ENCODE measurements at places on chromosomes 16 and 17. TPM values are rescaled to one million over a fixed set of nuclear protein-coding genes. Genes with fewer than 3 reads are reported as not detected.

Gene CAVIN1
- total RNA-seq = 162 TPM

Gene ZNF469
- total RNA-seq = 0.04 TPM

GRCh38 chr17:72121164-72122009, 567 bp downstream of the SOX9 start:
- no peak overlapping the region for H3K27ac ChIP-seq
- no peaks in the 10 kb centered on the region for H3K27me3 ChIP-seq
- no peak overlapping the region for H3K4me3 ChIP-seq
- no peaks in the 10 kb centered on the region for H3K36me3 ChIP-seq
- no peaks in the 10 kb centered on the region for H3K4me1 ChIP-seq

DNA sequence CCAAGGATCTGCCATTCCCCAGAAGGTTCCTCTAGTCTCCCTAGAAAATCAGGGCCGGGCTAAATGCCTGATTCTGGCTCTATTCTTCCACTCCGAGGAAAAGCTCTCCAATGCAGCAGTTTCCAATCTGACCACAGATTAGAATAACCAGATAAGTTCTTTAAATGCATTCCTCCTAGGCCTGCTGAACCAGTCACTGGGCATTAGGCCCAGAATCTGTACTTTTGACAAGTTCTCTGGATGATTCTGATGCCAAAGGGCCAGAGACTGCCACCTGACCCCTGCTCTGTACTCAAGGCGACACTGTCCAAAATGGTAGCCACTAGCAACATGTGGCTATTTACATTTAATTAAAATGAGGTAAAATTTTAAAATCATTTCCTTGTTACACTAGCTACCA, 22.3 kb downstream of the MAP3K14 start:
- no peak for DNase-seq
- no peak overlapping the region for H3K4me3 ChIP-seq
- no peak overlapping the region for H3K27ac ChIP-seq
- H3K36me3 ChIP-seq = peaks cover 29% of the 10 kb centered on the region
- H3K4me1 ChIP-seq = peaks cover 24% of the 10 kb centered on the region
- H3K27me3 ChIP-seq = no peaks in the 10 kb centered on the region

DNA sequence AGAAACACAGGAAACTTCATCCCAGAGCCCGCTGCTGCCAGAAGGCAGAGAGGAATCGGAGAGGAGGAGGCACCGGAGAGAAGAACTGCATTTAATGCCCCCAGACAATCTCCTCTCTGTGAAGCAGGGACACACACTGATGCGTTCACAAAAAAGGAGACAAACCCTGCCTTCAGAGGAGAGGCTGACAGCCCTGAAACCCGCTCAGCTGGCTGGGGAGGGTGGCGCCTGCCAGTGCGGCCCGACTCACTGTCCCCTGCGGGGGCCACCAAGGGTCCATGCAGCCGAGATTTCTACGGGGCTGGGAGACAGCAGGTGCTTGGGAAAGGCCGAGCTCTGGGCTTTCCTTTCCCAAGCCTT, 21.9 kb upstream of the CACNG1 start:
- H3K27me3 ChIP-seq = peaks cover 95% of the 10 kb centered on the region
- H3K4me1 ChIP-seq = no peaks in the 10 kb centered on the region
- no peak for DNase-seq
- no peaks in the 10 kb centered on the region for H3K36me3 ChIP-seq
- no peak overlapping the region for H3K27ac ChIP-seq
- no peak overlapping the region for H3K4me3 ChIP-seq

DNA sequence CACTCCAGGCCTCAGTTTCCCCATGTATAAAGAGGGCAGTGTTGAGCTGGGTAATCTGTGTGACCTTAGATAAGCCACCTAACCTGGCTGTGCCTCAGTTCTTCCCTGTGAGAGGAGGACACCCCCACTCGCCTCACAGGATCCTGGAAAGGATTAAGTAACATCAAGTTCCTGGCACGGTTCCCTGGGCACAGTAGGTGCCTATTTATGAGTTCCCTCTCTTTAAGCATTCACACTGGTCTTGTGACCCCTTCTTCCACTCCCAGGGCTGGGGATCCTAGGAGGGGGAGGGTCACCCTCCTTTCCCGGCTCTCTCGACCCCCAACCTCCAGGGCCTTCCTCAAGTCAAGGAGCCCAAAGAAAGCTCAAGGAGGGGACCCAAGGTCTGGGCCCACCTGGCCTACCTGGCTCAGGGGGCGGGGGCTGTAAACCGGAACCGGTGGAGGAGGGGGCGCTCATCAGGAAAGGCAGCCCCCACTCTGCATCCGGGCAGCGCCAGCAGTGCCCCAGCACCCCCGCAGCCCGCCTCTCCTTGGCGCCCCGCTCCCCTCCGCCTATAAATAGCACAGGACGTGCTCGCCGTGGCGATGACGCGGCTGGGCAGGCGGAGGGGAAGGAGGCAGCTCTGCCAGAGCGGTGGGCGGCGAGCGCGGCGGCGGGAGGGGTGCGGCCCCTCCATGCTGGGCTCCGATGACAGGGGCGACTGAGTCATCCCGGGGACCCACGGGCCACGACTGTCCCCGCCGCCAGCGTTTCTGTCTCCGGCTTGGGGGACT, 9.4 kb downstream of the RPL19 start:
- H3K4me1 ChIP-seq = peaks cover 32% of the 10 kb centered on the region
- no peaks in the 10 kb centered on the region for H3K27me3 ChIP-seq
- peak; percentile 41 for DNase-seq
- H3K4me3 ChIP-seq = no peak overlapping the region
- H3K36me3 ChIP-seq = peaks cover 8% of the 10 kb centered on the region

DNA sequence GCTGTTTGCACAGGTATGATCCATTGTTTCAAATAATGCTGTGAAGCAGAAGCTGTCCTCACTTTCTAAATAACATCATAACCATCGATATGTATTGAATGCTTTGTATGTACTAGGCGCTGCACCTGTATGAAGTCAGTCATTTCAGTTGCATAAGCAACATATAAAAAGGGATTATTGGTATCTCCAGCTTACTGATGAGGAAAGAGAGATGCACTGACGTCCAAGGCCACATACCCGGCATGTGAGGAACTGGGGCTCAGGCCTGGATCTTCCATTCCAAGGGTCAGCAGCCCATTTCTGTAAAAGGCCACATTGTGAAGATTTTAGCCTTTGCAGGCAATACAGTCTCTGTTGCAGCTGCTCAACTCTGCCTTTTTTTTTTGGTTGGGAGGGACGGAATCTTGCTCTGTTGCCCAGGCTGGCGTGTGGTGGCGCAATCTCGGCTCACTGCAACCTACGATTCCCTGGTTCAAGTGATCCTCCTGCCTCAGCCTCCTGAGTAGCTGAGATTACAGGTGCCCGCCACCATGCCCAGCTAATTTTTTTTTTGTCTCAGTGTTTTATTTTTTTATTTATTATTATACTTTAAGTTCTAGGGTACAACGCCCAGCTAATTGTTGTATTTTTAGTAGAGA, 244.7 kb downstream of the MRTFB start:
- peaks cover 11% of the 10 kb centered on the region for H3K4me1 ChIP-seq
- DNase-seq = no peak
- H3K36me3 ChIP-seq = 0 out of 3 replicates have a peak, but pooled peaks cover 3% of the 10 kb centered on the region
- H3K27ac ChIP-seq = no peak overlapping the region
- H3K27me3 ChIP-seq = no peaks in the 10 kb centered on the region

GRCh38 chr16:4414187-4414917, 2.0 kb downstream of the CORO7 start:
- H3K4me3 ChIP-seq = no peak overlapping the region
- H3K4me1 ChIP-seq = peaks cover 41% of the 10 kb centered on the region
- DNase-seq = no peak
- H3K27me3 ChIP-seq = no peaks in the 10 kb centered on the region

- no peak overlapping the region for H3K4me3 ChIP-seq
- H3K4me1 ChIP-seq = peaks cover 22% of the 10 kb centered on the region
- no peak overlapping the region for H3K27ac ChIP-seq
- H3K36me3 ChIP-seq = no peaks in the 10 kb centered on the region
- no peak for DNase-seq
Measured at GRCh38 chr17:32814836-32815235, 62.1 kb downstream of the MYO1D start.

DNA sequence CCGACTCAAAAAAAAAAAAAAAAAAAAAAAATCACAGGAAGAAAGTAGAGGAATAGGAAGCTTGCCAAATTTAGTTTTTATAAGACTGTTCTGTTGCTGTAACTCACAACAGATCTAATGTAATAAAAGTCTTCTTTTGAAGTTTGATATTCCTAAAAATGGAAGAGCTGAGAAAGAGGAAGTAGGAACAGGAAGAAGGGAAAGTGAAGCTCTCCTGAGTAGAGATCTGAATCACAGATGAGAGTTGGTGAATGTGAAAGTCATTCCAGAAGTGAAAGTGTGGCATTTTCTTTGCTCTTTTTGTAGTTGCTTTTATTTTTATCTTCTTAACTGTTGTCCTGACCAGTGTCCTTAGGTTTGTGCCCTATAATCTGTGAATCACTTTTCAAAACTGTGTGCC, 2.1 kb downstream of the NMT1 start:
- peak overlapping the region; percentile 72 for H3K27ac ChIP-seq
- peak overlapping the region; percentile 67 for H3K4me3 ChIP-seq
- DNase-seq = peak; percentile 45
- H3K27me3 ChIP-seq = no peaks in the 10 kb centered on the region

GRCh38 chr16:23152386-23153178, 3.3 kb upstream of the USP31 start:
- peaks cover 13% of the 10 kb centered on the region for H3K4me1 ChIP-seq
- H3K27ac ChIP-seq = no peak overlapping the region
- no peaks in the 10 kb centered on the region for H3K36me3 ChIP-seq
- DNase-seq = no peak

- H3K36me3 ChIP-seq = no peaks in the 10 kb centered on the region
- DNase-seq = no peak
- peaks cover 5% of the 10 kb centered on the region for H3K4me1 ChIP-seq
- no peak overlapping the region for H3K27ac ChIP-seq
Measured at GRCh38 chr16:50743581-50744225, 1.8 kb downstream of the CYLD start.

Measured in K562 (cell line).